Stimulated activated CD4-positive, alpha-beta T cell treated with anti-CD3 and anti-CD28 coated beads, Interleukin-12 subunit alpha, Interleukin-12 subunit beta, amount 100 ng/mL, for 4 hours (primary cell): ENCODE measurements at places on chromosomes 12 and 14.

DNA sequence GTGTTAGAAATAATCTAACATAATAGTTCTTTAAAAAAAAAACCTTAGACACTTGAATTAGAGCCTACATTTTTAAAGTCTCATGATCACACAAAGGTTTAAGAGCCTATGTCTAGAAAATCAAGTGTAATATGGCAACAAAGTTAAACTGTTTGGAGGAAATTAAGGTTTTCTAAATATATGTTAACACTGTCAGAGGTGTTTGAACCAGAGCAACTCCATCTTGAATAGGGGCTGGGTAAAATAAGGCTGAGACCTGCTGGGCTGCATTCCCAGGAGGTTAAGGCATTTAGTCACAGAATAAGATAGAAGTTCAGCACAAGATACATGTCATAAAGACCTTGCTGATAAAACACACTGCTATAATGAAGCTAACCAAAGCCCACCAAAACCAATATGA lies 12.4 kb downstream of the CPNE8 start:
- DNase-seq = no peak

- no peak for DNase-seq
These were observed 183.4 kb upstream of the GZMB start for GRCh38 chr14:24817212-24818057.

GRCh38 chr14:52235434-52235833 lies 32.1 kb upstream of the PTGDR start:
- DNase-seq = no peak

- DNase-seq = no peak
These were observed 63.3 kb downstream of the ERC1 start for GRCh38 chr12:1054117-1054870.

DNA sequence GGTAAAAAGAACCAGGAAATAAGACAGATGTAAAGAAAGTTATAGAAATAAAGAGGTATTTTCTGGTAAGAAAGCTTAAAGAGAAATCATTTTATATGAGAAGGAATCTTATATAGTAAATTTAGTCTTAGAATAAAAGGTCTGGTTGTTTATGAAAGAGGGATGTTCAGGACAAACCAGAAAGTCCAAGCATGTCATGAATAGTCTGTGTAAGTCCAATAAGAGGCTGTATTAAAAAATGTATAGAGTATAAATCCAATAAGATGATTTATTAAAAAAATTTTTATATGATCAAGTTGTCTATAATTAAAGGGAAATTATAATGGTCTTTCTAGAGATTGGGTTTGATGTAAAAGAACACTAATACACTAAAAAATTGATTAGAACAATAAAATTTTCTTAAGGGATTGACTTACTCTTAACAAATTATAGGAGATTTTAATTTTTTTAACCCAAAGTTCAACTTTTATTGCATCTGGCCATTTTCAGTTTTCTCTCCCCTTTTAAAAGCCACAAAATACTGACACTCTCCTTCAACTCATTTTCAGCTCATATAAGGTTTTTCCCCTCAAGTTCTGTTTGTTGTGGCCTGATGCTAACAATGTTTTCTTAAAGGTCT lies 35.1 kb downstream of the ST8SIA1 start:
- no peak for DNase-seq

DNA sequence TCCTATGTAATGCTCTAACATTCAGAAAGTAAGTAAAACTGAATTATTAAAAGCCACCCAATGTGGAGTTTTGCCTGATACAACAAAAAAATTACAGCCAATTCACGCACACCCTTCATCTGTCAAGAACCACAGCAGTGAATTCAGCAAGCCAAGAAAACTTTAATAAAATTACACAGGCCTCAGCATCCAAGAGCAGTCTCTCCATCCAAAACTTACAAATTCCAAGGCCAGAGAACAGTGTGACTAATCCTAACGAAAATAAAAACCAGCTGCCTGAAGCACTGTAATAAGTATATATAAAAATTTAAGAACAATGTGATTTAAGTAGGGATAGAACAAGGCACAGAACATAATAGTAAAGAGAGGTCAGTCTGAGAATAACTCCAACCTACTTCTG lies 54.2 kb downstream of the SIX6 start:
- no peak for DNase-seq

DNA sequence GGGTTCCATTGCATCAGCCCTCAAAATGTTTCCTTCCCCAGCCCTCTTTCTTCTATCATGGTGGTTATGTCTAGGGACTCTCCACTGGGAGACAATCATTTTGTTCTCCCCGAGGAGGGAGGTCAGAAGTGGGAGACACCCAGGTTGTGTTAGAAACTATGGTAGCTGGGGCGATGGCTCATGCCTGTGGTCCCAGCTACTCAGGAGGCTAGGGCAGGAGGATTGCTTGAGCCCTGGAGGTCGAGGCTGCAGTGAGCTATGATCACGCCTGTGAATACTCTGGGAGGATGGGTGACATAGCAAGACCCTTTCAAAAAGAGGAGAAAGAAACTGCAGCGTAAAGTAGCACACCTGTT lies 13.0 kb upstream of the LRRC23 start:
- DNase-seq = no peak

DNA sequence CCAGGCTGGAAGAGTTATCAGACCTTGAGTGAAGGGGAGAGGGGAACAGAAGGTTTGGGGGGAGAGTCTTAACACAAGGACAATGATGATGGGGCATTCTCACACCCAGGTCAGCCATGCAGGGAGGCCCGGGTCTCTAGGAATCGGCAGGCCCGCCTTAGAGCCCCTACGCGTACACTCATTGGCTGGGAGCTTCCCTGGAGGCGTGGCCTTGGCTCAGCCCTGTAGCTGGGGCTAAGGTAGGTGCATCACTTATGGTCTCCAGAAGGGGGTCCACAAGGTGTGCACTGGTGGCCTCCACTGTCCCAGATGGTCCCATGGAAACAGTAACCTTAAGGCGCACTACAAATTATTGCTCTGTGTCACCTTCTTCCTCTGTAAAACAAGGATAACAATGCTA lies 660.1 kb downstream of the MED13L start:
- DNase-seq = no peak

DNA sequence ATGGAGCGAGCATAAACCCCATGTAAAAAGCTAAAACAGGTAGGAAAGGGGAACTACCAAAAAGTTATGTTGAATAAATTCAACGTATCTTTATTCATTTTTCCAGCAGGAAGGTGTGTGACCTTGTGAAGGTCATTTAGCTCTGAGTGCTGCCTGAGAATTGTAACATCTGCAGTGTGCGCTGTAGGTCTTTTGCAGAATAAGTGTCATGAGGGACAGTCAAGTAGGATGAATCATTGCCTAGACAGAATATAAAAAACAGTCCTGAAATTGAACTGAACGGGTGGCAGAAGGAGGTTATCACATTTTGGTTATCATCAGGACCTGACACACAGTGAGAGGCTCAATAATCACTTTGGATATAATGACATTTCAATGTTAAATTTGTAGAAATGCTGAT lies 334.8 kb upstream of the NOVA1 start:
- no peak for DNase-seq

DNA sequence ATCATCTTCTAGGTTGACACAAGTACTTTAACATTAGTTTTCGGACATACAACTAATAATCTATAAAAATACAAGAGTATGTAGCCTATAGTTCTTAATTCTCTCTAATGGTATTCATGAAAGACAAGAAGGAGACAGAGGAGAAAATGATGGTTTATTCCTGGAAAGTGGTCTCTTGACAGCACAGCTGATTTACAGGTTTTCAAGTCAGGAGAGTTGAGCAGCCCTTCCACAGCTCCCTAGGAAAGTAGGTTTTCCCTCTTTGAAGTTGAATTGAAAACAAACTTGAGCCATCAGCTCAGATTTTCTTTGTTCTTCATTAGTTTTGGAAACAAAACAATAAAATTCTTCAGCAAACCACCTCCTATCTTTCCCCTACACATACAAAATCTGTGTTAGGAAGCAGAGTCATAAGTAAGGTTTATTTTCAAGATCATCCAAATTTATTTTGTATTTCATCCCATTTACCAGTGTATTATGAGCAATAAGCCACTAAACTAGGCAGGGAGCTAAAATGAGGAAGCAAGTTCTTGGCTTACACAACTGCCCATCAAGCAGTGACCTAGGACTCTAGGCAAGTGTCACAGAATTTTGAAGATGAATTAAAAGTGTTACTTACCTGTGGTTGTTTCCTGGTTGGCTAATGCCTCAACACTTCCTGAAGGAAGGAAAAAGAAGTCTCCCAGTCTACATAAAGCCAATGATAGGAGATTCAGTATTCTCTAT lies 357.0 kb downstream of the BCAT1 start:
- no peak for DNase-seq

DNA sequence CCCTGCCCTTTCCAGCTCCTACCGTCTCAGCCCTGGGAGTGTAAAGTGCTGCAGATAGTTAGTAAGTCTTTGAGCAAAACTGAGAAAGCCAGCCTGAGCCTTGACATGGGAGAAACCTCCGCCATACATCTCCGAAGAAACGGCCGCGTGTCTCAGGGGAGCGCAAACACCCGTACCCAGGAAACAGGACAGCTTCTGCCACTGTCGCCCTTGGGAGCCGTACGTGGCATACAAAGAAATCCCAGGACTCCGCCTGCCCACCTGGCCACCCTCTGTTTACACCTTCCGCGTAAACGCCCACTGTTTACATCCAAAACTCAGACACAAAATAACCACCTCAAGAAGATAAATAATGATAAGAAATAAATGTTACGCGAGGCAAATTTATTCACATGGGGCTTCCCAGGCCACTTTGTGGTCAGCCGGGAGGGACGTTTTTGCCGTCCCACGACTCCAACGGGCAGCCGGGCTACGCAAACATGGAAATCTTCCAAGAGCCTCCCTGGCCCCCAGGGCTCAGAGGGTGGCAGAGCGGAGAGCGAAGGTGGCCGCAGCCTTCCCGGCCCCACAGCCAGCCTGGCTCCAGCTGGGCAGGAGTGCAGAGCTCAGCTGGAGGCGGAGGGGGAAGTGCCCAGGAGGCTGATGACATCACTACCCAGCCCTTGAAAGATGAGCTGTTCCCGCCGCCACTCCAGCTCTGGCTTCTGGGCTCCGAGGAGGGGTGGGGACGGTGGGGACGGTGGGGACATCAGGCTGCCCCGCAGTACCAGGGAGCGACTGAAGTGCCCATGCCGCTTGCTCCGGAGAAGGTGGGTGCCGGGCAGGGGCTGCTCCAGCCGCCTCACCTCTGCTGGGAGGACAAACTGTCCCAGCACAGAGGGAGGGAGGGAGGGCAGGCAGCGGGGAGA lies at the start of gene BDKRB2:
Gene BDKRB2, plus strand, starts transcription at position 689 of the 908 bp plus-strand sequence. CDS start 32,269 bp downstream, outside the sequence.
- peak; percentile 2 for DNase-seq

GRCh38 chr14:89443042-89443629 lies 26.1 kb upstream of the FOXN3 start:
- DNase-seq = no peak

DNA sequence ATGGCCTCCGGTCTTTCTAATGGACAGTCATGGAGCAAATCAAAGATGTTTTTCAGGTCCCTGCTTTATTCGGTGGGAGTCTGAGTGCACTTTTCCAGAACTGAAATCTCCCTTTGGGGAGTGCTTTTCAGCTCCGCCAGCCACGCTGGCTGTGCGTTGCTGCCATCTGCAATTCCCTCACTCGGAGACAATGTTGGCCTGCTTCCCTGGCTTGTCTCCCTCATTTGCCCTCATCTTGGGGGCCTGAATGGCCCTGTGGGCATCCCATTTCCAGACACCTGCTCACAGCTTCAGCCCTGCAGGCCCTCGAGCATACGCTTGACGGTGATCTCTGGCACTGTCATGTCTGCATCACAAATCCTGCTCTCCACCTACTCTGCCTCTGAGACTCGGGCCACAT lies 103.8 kb downstream of the CCDC92 start:
- no peak for DNase-seq

DNA sequence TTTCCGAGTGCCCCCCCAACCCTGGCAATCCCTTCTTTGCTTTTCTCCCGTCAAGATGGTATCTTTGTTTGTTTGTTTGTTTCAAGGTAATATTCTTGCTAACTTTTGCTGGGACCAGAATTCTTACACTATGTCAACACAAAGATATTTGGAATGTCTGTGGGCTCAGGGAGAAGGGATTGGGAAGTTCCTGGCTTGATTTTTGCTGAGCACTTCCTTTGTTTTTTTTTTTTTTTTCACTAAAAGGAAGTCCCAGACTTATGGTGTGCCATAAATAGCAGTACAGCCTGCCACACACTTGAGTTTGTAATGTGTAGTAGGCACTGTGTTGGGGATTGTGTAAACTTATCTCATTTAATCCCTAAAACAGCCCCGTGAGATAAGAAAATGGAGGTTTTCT lies 11.2 kb upstream of the RNU6-7 start:
- no peak for DNase-seq

- DNase-seq = no peak
These were observed 12.7 kb downstream of the CCND2 start for GRCh38 chr12:4286228-4286627.

DNA sequence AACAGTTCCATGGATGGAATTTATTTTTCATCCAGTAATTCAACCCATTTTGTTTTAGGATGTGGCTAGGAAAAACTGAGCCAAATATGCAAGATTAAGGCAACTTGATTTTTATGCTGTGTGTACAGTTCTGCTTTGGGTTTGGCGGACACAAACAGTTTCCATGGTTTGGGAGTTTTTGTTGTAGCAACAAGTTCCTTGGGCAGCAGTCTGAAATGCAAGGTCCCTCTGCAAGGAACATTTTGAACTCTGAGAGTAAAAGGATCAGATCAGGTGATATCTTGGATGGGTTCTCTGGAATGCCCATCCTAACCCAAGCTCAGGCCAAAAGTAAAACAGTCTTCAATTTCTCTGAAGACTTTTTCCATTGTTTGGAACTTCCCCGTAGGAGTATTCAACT lies 161.2 kb downstream of the TMX1 start:
- DNase-seq = no peak

- no peak for DNase-seq
These were observed 107.3 kb downstream of the PPP2R5E start for GRCh38 chr14:63435838-63436237.

DNA sequence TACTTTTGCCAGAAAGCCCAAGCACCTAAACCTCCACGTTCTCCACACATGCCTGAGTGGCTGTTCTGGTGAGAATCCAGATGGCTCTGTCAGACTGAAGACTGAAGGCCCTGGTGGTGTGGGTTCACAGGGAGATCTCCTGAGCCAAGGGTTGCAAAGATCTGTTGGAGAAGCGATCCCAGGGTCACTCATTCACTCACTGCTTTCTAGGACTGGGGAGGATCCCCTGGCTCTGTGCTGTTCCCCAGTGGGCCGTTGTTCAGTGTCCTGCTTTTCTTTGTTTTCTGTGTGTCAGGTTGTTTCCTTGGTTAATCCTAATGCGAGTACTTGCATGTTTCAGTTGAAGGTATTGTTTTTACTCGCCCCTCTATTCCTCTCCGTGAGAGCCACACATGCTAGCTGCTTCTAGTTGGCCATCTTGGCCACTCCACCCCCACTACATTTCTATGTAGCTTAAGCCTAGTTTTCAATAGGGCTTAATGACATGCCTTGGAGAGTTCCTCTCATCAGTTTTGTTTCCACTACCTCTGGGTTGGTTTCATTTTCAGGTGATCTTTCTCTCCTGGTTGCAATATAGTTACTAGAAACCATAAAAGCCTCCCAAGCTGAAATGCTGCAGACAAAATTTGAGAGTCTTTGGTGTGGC lies 144.5 kb upstream of the SLC38A2 start:
- no peak for DNase-seq

DNA sequence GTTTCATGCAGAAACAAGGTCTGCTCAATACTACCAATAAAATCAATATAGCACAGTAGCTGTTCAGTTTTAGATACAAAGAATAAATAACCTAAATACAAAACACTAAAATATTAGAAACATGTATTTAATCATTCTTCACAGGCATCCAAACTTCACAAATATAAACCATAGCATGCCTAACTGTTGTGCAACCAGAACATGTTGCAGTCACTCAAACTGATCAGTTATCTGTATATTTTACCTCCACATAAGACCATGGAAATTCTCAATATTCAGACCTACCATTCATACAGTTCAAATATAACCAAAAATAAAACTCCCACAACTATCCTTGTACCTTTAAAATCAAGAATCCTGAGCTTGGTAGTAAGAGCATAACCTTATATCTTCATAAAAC lies 83.1 kb upstream of the PAWR start:
- DNase-seq = no peak
